ENCODE measurements at places on chromosomes 2 and 18. TPM values are rescaled to one million over a fixed set of nuclear protein-coding genes. Genes with fewer than 3 reads are reported as not detected.

DNA sequence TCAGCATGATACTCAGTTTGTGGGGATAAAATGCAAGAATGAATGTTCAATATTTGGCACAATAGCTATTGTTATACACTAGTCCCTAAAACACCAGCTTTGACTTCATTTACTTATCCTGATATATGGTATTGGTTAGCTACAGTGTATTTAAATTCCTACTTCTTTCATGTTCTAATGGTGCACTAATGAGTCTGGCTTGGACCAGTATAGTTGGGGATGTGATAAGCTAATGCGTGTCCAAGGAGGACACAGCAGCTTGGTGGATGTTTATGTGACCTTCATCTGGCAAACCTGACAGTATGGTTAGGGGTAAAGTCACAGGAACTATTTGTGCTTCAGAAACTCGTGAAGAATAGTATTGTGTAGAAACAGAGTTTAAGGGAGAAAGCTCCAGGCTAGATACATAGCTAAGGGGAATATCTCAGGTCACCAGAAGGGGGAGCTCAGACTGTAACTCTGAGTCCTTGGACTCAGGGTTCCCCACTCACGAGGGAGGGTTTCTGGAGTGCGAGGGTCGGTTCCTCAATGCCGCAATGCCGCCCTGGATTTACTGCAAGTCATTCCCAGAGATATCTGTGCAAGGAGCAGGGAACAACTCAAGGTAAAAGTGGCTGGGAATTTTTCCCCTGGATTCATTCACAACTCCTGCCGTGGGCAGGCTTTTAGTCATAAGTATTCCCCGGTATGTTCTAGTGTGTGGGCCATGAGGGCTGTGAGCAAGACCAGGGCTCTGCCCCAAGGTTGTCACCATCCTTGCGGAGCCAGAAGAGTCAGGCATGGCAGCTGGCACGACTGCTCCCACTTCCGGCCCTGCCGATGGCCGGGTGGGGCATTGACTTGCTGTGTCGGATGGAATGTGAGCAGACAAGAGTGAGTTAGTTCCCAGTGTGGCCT is 14.5 kb downstream of the IL1R2 start:
- no peak overlapping the region for H3K4me3 ChIP-seq

DNA sequence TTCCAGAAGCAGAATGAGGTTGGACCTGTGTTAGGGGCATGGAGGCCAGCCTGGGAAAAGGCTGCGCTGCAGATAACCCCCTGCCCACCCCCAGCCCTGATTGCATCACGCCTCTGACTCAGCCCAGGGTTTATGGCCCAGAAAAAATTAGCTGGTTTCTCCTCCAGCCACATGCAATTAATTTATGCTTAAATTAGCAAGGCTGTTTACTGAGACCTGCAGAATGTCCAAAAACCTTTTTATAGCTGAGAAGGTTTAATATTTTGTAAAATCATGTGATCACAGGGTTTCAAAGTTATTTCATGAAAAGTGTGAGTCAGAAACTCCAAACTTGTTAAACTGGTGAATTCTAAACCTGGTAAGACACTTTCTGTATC is 123.1 kb upstream of the HDAC4 start:
- DNase-seq, result no peak
- H3K4me1 ChIP-seq, result no peaks in the 10 kb centered on the region
- H3K4me3 ChIP-seq, result no peak overlapping the region
- H3K27me3 ChIP-seq, result peaks cover 43% of the 10 kb centered on the region
- no peaks in the 10 kb centered on the region for H3K36me3 ChIP-seq

GRCh38 chr2:161796192-161796591 is 172.0 kb downstream of the SLC4A10 start:
- H3K4me1 ChIP-seq, result no peaks in the 10 kb centered on the region
- H3K4me3 ChIP-seq, result no peak overlapping the region
- peaks cover 82% of the 10 kb centered on the region for H3K27me3 ChIP-seq

DNA sequence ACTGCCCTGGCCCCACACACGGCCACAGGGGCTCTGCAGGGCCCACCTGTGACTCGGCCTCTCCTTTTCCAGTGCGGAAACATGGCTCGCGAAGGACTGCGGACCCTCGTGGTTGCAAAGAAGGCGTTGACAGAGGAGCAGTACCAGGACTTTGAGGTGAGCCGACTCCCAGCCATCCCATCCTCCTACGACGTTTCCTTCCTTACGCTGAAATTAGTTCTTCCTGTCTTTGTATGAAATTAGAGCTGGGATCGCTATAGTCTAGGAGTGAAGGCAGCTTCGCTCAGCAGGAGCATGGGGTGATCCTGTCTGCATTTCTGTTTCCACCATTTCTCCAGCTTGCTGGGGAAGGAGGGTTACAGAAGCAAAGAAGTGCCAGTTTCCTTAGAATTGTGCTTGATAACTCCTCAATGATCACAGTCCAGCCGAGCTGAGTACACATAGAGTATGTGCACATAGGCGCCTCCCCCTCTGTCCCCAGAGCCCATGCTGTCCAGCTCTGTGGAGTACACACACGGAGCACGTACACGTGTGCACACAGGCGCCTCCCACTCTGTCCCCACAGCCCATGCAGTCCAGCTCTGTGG is 59.1 kb upstream of the NFATC1 start:
- no peaks in the 10 kb centered on the region for H3K4me1 ChIP-seq
- H3K27me3 ChIP-seq, result no peaks in the 10 kb centered on the region
- H3K4me3 ChIP-seq, result no peak overlapping the region
- no peak for DNase-seq
- H3K27ac ChIP-seq, result no peak overlapping the region
- no peaks in the 10 kb centered on the region for H3K36me3 ChIP-seq

GRCh38 chr2:23387221-23387550 is 2.2 kb downstream of the KLHL29 start:
- DNase-seq, result no peak
- H3K4me1 ChIP-seq, result peaks cover 18% of the 10 kb centered on the region
- no peaks in the 10 kb centered on the region for H3K27me3 ChIP-seq

Gene CYS1
- not detected for total RNA-seq

Gene LBX2
- not detected for total RNA-seq

All from MCF 10A (cell line).